ENCODE measurements at places on chromosomes 3 and 15.

GRCh38 chr3:94175677-94176076 lies 112.8 kb downstream of the NSUN3 start:
- DNase-seq: no peak

DNA sequence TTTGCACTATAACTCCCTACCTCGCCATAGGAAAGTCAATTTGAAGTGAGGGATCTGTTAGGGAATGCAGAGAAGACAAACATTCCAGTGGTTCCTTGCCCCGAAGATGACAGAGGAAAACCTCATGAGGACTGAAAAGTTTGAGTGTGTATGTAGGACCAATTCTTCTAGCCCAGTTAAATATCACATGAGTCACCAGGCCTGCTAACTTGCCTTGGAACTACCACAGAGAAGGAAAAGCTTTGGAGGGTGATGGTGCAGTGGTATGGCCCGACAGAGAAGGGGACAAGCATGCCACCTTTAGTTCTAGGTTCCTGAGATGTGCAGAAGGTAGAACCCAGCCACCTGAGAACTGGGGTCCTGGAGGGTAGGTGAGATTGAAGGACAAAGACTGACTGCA lies 2.6 kb upstream of the UPK1B start:
- no peak for DNase-seq

DNA sequence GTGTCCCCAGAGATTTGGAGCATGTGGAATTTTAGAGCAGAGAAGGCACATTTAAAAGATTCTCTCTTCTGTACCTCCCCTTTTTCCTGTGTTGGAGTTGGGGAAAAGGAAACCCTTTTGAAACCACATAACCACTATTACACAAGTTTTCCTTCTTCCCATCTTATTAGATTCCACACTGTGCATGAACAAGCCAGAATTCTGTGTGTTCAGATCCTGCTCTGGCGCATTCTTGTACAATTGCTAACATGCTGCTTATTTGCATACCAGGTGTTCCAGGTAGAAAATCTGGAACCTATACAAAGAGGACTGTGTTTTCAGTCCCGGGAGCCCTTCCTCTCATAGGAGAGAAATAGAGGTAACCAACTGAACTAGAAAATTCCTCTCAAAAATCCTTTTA lies 2.6 kb upstream of the CIB2 start:
- DNase-seq: no peak

- no peak for DNase-seq
Measured at GRCh38 chr3:7436542-7436941, 575.6 kb downstream of the GRM7 start.

DNA sequence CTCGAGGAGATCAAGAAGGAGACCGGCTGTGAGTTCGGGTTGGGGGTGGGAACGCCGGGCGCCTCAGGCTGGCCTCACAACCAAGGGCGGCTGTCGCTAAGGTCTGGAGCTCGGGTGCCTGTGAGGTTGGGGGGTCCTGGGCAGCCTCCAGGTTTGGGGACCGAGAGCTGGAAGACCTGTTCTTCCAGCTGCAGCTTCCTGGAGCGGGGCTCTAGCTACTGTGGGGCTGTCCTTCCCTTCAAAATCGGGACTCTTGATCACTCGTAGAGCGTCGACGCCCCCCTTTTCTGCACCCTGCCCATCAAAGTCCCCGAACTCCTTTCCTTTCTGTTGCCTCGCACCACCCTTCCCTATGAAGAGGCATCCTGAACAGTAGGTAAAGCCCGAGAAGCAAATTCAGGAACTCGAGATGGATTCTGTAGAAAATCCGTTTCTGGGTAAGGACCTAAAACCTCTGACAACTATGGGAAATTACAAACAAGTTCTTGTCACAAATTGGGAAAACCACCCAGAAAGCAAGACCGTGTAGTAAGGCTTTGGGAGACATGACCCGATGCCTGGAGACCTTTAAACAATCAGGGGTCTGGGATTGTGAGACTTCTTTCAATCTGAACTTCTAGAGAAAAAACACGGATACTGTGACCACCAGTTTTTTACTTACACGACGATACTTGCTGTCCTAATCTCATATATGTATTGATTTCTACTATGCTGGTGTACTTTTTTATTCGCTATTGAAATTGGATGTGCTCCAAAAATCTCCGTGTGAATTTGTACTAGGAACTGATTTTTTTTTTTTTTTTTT lies 556 bp downstream of the CHP1 start:
- DNase-seq: no peak

DNA sequence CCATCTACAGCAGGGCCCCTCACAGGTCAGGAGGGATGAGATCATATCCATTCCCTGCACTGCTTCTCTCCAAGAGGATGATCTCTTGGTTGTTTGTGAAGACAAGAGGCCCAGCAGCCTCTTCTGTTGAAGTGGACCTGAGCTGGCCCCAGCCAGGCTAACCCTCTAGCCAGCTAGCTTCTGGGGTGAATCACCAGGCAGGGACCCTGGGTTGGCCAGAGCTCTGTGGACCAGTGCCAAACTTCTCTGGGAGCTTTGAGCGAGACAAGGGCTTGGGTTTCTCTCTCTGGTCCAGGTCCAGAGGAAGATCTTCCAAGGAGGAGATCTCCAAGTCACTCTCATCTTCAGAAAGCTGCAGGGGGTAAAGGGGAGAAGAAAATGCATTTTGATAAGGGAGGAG lies 52.7 kb downstream of the CLDN18 start:
- no peak for DNase-seq

DNA sequence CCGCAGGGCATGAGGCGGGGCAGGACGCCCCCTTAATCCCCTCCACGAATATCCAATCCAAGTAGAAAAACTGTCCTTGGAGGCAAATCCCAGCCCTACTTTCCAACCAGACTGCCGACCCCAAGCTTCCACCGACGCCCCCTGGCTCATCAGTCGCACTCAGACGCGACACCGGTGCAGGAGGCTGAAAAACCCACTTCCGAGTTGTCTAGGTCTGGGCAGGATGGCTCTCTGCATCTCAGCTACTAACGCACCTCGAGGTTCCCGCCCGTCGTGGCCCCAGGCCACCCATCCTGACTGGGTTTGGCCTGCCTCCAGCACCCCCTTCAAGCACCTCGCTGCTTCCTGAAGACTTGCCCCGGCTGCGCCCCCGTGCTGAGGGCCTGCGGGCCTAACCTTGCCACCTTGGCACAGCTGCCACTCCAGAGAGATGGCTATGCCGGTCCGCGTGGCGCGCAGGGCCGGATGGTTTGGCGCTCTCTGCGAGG lies 15.5 kb downstream of the RGMA start:
- no peak for DNase-seq

DNA sequence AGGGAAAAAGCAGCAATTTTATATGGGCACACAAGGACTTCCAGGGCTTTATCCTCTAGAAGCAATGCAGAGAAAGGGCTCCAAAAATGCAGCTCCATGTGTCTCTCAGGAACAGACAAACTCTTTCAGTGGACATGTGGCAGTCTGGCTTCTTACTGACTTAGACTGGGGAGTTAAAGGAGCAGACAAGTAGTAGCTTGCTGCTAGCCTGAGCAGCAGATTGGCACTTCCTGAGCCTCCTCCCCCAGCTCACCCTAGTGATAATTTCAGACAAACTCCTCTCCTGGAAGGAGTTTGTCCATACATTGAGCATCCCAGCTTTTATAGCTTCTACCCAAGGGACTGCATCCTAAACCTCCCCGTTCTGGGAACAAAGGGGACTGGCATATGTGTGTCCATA lies 101.7 kb upstream of the MANF start:
- no peak for DNase-seq

DNA sequence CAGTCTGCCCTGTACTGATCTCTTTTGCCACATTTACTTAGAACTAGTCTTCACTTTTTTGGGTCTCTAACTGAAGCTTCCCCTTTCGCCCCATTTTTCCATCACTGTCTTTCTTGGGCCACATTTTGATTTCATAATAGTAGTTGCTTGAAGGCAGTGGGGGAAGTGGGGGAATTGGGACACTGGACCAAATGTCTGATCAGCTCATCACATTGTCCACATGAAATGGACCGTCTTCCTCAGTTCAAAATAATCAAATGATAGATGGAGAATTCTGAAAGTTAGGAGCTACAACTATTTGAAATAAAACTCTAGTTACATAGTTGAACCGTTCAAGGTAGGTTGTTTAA lies 747 bp downstream of the PDCD6IP start:
- DNase-seq: no peak

- no peak for DNase-seq
Measured at GRCh38 chr3:159637883-159638542, 350.6 kb upstream of the IL12A start.

DNA sequence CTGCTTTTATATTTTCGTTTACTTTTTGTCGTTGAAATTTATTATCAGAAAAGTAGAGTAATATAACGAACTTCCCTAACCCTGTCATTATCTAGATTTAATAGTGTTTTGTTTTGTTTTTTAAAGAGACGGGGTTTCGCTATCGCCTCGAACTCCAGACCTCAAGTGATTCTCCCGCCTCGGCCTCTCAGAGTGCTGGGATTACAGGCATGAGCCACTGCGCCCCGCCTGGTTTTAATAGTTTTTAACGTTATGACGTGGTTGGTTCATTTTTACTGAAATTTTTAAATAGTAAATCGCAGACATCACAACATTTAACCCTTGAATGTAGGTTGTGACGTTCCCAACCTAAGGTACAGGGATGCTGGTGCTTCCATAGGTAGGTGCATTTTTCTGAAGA lies 1.0 kb downstream of the NGRN start:
- DNase-seq: no peak

DNA sequence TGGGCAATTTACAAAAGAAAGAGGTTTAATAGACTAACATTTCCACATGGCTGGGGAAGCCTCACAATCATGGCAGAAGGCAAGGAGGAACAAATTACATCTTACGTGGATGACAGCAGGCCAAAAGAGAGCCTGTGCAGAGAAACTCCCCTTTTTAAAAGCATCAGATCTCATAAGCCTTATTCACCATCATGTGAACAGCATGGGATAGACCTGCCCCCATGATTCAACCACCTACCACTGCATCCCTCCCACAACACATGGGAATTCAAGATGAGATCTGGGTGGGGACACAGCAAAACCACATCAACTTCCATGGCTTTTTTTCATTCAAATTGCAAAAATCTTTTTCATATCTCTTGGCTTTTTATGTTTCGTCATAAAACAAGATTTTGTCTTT lies 67.6 kb upstream of the GADL1 start:
- no peak for DNase-seq

DNA sequence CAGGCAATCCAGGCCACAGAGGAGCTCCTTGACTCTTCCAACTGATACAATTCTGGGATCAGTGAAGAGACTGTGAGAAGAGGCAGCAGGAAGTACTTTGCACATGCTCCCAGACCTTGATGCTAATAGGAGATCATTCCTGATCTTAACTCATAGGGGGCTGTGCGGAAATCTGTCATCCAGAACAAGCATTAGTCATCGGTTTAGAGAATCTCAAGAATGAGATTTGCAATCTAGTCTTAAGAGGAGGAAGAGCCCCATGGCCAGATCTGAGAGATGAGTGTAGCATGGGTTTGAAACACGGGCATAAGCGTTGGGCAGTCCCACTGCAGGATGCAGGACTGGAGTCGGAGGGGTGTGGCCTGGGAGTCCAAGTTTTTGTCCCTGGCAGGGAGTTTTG lies 1081.1 kb downstream of the NAALADL2 start:
- DNase-seq: no peak

DNA sequence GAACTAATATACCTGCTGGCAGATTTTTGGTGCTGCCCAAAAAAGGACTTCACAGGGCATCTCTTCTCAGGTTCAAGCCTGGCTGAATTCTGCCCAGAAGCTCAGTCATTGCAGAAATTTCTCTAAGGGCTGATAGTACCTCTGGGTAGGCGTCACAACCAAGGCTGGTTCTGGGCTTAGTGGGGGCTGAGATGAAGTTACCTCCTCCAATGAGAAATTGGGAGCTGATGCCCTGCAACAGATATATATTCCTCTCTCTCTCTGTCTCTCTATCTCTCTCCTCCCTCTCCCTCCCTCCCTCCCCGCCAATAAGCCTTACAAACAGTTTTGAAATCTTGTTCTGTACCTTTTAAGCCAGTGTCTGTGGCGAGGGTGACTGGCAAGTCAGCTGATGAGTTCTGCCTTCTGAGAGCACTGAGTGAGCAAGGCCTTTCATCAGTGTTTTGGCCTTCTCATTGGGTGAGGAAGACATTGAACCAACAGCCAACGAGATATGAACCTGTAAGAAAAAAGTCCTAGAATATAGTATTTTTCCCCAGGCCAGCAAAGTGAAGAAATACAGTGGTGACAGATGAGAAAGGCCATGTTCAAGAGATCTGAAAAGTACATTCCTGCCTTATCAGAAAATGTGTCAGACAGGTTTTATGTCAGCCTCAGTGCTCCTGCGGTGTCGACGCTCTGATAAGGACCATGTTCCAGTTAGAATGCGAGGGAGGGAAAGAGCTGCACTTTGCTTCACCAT lies 45.5 kb downstream of the TMEM39A start:
- no peak for DNase-seq

GRCh38 chr15:100695048-100695447 lies 92.7 kb downstream of the ASB7 start:
- DNase-seq: no peak

- DNase-seq: no peak
Measured at GRCh38 chr3:20222274-20222673, 36.3 kb upstream of the SGO1 start.

DNA sequence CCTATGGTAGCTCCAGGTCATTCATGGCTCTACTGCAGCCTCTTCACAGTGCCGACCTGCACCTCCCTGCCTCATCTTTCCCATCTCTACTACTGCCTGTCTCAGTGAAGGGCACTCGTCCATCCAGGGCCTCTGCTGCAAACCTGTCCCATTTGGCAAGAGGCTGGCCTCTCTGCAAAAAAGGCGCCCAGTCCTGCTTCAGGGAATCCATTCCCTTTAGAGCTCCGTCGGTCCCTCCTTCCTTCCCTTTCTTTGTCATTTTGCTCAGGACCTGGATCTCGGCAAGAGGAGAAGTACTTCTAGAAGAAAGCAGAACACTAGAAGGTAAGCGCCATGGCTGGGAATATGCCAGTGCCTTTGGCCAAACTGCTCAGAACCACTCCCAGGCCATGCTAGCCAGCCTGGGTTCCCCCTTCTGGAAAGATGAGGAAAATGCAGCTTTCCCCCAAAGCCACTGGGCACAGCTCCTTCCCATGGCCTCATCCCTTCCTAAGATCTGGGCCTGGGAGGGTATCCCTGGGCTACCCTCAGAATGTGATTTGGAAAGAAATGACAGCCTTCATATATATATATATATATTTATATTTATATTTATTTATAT lies 6.4 kb upstream of the ISL2 start:
- DNase-seq: no peak

DNA sequence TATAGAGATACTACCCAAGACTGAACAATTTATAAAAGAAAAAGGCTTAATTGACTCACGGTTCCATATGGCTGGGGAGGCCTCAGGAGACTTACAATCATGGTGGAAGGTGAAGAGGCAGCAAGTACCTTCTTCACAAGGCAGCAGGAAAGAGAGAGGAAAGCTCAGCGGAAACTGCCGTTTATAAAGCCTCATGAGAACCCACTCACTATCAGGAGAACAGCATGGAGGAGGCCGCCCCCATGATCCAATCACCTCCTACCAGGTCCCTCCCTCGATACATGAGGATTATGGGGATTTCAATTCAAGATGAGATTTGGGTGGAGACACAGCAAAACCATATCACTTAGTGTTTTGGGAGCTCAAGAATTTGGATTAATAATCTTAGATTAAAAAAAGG lies 240.2 kb downstream of the UACA start:
- DNase-seq: no peak

- no peak for DNase-seq
Measured at GRCh38 chr3:114538211-114538610, 244.4 kb downstream of the TIGIT start.

Measured in activated CD8-positive, alpha-beta memory T cell treated with anti-CD3 and anti-CD28 coated beads for 1 hour (primary cell).